ENCODE measurements at places on chromosomes 7 and 10.

DNA sequence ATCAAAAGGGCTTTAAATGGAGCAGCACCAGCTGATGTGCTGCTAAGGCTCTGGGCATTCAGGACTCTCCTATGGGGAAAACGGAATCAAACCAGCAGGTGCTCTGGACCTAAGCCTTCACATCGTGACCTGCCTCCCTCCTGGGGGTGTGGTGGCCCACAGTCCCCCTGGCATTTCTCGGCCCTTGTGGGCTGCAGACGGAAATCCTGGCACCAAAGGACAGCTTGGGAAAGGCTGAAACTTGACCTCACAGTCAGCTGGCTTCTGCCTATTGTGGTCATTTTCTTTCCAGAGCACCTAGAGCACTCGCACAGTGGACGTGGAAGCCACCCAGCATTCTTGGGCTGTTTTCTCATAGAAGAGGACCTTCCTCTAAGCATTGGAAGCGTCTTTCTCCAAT, 74.8 kb downstream of the TPST1 start:
- no peak for DNase-seq
- no peak overlapping the region for H3K27ac ChIP-seq
- H3K4me3 ChIP-seq, result no peak overlapping the region
- no peaks in the 10 kb centered on the region for H3K27me3 ChIP-seq

DNA sequence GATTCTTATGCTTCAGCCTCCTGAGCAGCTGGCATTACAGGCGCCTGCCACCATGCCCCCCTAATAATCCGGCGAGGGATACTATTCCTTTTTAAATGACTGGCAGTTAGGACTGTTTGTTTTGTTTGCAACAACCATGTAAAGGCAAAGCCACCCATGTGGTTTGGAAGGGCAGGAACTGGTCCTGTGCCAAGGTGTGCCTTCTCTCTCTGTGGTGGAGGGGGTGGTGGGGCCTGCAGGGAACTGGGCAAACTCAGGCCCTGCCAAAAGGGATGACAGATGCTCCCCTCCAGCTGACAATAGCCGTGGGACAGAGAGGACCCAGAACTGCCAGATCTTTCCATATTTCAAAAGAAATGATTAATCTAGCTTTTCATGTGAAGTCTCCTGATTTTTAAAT, 23.5 kb upstream of the WAPL start:
- H3K27ac ChIP-seq, result no peak overlapping the region
- H3K36me3 ChIP-seq, result no peaks in the 10 kb centered on the region
- H3K4me1 ChIP-seq, result peaks cover 3% of the 10 kb centered on the region
- DNase-seq, result no peak

- H3K4me3 ChIP-seq, result no peak overlapping the region
- DNase-seq, result no peak
- no peaks in the 10 kb centered on the region for H3K36me3 ChIP-seq
- no peaks in the 10 kb centered on the region for H3K27me3 ChIP-seq
These were observed 498.3 kb downstream of the SORCS3 start for GRCh38 chr10:105139363-105139896.

DNA sequence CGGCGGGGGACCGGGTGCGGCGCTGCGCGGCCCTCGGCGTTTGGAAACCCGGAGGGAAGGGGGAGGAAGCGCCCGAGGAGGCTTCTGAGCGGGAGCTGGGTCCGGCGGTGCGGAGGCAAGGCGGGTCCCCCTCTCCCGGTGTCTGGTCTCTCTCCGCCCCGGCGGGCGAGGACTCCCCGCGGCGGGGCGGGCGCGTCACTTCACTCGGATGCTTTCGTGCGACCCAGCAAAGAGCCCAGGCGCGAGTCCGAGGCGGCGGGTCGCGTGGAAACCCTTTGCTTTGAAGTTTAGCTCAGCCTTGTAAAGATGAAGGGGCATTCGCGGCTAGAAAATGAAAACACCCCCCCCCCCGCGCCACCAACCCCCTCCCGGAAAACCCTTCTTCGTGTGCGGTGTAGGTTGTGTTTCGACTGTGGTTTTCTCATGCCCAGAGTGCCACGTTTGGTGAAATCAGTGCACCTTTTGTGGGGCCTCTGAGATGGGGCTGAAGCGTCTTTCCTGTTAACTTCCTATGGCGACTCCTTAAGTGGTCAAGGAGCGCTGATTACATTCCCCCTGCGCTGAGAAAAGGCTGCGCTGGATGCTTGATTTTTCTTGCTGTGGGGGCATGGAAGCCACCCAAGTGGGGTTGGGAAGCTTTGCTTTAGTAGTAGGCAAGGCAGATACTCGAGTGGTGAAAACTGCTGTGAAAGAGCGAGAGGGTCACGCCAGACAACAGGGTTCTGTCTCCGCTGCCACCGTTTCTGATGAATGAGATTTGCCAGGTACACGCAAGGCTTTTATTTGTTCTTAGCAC, 876 bp downstream of the GNAI1 start:
- H3K27me3 ChIP-seq, result peaks cover 3% of the 10 kb centered on the region
- peak; percentile 49 for DNase-seq
- no peaks in the 10 kb centered on the region for H3K4me1 ChIP-seq
- no peaks in the 10 kb centered on the region for H3K36me3 ChIP-seq

DNA sequence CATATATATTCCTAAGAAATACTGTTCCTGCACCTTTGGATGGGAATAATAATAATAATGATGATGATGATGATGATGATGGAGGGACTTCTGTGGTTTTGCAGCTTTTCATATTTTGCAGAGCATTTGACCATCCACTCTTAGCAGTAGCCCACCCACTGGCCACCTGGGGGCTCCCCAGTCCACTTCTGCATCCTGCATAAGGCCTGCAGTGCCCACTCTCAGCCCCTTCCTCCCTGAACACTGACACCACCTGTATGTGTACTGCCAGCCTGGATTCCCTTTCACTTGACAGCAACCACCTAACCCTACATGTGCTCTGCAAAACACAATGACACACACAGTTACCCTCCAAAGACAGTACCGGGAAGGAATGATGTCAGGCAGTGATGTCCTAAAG, 131.4 kb downstream of the ADAM12 start:
- H3K27ac ChIP-seq, result no peak overlapping the region
- H3K4me3 ChIP-seq, result no peak overlapping the region
- H3K36me3 ChIP-seq, result no peaks in the 10 kb centered on the region
